ENCODE measurements at places on chromosomes 4 and X. TPM values are rescaled to one million over a fixed set of nuclear protein-coding genes. Genes with fewer than 3 reads are reported as not detected.

GPR119 gene
- total RNA-seq, result not detected

CHRDL1 gene
- not detected for total RNA-seq

CT45A10 gene
- total RNA-seq, result not detected

CFAP47 gene
- not detected for total RNA-seq

HSFX4 gene
- total RNA-seq, result not detected

GUCY1A1 gene
- total RNA-seq, result not detected

LUZP4 gene
- not detected for total RNA-seq

STPG2 gene
- not detected for total RNA-seq

RAPGEF2 gene
- total RNA-seq, result 8.4 TPM

EPGN gene
- total RNA-seq, result not detected

PFKFB1 gene
- total RNA-seq, result 1.0 TPM

TMSB15A gene
- not detected for total RNA-seq

BMPR1B gene
- total RNA-seq, result not detected

C4orf36 gene
- not detected for total RNA-seq

SASH3 gene
- 157 TPM for total RNA-seq

ADH5 gene
- total RNA-seq, result 88.6 TPM

ATOH1 gene
- not detected for total RNA-seq

CXCR3 gene
- not detected for total RNA-seq

SCRG1 gene
- not detected for total RNA-seq

ARAP2 gene
- total RNA-seq, result 6.9 TPM

TCEAL7 gene
- not detected for total RNA-seq

Measured in OCI-LY7 (cell line).